ENCODE measurements at places on chromosomes 13 and 19.

- no peak for DNase-seq
- no peak overlapping the region for H3K27ac ChIP-seq
- peaks cover 4% of the 10 kb centered on the region for H3K27me3 ChIP-seq
- peaks cover 51% of the 10 kb centered on the region for H3K4me1 ChIP-seq
- no peaks in the 10 kb centered on the region for H3K36me3 ChIP-seq
Observed at GRCh38 chr13:106348075-106348840, 187.2 kb downstream of the EFNB2 start.

DNA sequence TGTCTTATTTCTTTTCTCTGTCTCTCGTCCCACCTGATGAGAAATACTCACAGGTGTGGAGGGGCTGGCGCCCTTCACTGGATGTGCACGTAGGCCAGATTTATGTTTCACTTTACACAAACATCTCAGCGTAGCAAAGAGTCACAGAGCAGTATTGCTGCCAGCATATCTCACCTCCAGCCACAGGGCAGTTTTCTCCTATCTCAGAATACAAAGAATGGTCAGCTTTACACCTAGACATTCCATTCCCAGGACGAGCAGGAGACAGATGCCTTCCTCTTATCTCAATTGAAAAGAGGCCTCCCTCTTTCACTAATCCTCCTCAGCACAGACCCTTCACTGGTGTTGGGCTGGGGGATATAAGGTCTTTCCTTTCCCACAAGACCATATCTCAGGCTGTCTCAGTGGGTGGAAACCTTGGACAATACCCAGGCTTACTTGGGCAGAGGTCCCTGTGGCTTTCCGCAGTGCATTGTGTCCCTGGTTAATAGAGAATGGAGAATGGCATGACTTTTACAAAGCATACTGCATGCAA is 7.2 kb upstream of the ZNF611 start:
- no peak overlapping the region for H3K4me3 ChIP-seq
- peaks cover 47% of the 10 kb centered on the region for H3K4me1 ChIP-seq
- no peak overlapping the region for H3K27ac ChIP-seq

GRCh38 chr19:5913739-5914357 is at the start of gene CAPS:
CAPS (plus strand) TSS chr19:5914254; CDS start chr19:5914407, 153 bp downstream.
- peaks cover 4% of the 10 kb centered on the region for H3K36me3 ChIP-seq
- peaks cover 16% of the 10 kb centered on the region for H3K4me1 ChIP-seq
- no peaks in the 10 kb centered on the region for H3K27me3 ChIP-seq
- peak within 1 kb of the TSS; percentile 89 for H3K27ac ChIP-seq
- DNase-seq: no peak

- no peaks in the 10 kb centered on the region for H3K27me3 ChIP-seq
- no peak overlapping the region for H3K27ac ChIP-seq
- no peak for DNase-seq
Observed at GRCh38 chr19:3658004-3658869, 31.6 kb upstream of the CACTIN start.

- H3K27me3 ChIP-seq: peaks cover 3% of the 10 kb centered on the region
- no peaks in the 10 kb centered on the region for H3K36me3 ChIP-seq
- H3K4me1 ChIP-seq: peaks cover 17% of the 10 kb centered on the region
- H3K27ac ChIP-seq: no peak overlapping the region
- DNase-seq: no peak
Observed at GRCh38 chr19:1052349-1052975, 12.6 kb downstream of the ABCA7 start.
